ENCODE measurements at places on chromosomes 6 and 20.

GRCh38 chr6:152223636-152224035 is 413.5 kb downstream of the SYNE1 start:
- DNase-seq = no peak

DNA sequence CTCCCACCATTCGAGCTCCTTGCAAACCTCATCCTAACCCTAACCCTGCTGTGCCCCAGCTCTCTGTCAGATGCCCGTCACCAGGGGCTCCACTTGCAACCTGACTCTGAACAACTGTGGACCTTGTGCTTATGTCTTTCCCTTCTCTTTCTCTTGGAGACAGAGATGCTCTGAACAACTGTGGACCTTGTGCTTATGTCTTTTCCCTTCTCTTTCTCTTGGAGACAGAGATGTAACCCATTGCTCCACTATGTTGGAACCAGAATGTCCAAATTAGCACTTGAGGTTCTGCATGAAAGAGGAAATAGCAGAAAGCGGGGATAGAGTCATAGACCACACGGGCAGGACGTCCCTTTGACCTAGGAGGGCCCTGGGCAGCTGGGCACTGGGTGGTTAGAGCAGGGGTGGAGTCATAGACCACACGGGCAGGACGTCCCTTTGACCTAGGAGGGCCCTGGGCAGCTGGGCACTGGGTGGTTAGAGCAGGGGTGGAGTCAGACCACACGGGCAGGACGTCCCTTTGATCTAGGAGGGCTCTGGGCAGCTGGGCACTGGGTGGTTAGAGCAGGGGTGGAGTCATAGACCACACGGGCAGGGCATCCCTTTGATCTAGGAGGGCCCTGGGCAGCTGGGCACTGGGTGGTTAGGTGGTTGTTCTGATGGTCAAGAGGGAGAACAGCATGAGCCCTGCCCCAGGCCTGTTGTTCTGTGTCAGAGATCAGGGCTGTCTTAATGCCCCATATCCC is 22.2 kb downstream of the PCMTD2 start:
- no peak for DNase-seq

GRCh38 chr20:45629496-45630100 is at the start of gene WFDC10A:
Gene WFDC10A (plus strand): TSS chr20:45629739. CDS start chr20:45629814, 75 bp downstream.
- DNase-seq = peak; percentile 3

- DNase-seq = no peak
These were observed 439.3 kb downstream of the TFAP2B start for GRCh38 chr6:51257938-51258337.

DNA sequence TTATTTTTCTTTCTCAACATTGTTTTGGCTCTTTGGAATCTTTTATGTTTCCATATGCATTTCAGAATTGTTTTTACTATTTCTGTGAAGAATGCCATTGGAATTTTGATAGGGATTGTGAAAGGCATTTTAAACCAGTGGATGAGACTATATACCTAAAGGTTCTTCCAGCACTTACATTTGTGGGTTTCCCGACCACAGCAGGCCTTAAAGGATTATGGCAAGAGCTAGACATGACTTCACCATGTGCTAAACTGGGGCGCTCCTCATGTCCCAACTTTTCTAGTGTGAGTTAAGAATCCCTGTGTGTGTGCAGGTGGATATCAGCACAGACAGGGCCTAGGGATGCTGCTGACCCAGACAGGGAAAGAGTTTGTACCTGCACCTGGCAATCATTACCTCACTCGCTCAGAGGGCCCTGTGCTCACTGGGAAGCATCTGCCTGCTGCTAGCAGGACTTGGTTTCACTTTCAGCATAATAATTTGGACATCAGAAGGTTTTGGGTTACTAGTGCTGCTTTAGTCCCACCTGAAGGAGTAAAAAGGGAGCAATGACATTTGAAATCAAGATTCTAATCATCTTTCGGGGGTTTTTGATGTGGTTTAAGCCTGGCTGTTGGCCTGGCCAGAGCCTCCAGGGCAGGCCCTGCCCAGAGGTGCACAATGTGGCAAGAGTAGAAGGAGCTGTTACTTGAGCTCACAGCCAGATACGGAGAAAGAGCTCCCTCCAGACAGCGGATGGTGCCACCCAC is 137.1 kb downstream of the CDC5L start:
- no peak for DNase-seq

DNA sequence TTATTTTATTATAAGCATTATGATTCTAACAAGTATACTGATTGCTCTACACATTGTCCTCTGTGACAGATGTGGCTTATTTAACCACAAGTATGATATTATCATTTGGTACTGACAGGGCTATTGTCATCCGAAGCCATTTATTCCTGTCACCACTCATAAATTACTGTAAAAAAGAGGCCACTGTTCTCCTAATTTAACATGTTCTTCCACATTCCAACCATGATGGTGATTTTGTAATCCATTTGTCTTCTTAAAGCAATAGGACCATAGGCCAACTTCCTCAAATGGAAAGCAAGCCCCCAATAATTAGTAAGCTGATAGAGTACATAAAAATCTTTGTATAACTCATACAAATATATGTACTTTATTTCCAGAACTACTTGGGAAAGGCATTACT is 50.6 kb downstream of the FUT9 start:
- DNase-seq = no peak

- DNase-seq = no peak
These were observed 74.6 kb downstream of the PERP start for GRCh38 chr6:138032571-138032970.

- peak; percentile 32 for DNase-seq
These were observed 24.7 kb upstream of the PYGB start for GRCh38 chr20:25223179-25223661.

- DNase-seq = no peak
These were observed 83.3 kb upstream of the AKIRIN2 start for GRCh38 chr6:87785229-87785862.

- no peak for DNase-seq
These were observed 65.8 kb upstream of the CD93 start for GRCh38 chr20:23151885-23152284.

GRCh38 chr20:40636486-40636885 is 52.5 kb downstream of the MAFB start:
- DNase-seq = no peak

- DNase-seq = no peak
These were observed 158.1 kb upstream of the HCRTR2 start for GRCh38 chr6:55016261-55016660.

GRCh38 chr20:8082989-8083388 is 49.1 kb upstream of the PLCB1 start:
- no peak for DNase-seq

GRCh38 chr20:53312957-53313356 is 280.7 kb downstream of the ZNF217 start:
- DNase-seq = no peak

GRCh38 chr20:5718896-5719595 is 31.2 kb upstream of the SHLD1 start:
- DNase-seq = no peak

- no peak for DNase-seq
These were observed 933 bp downstream of the KLHL31 start for GRCh38 chr6:53664623-53665022.

DNA sequence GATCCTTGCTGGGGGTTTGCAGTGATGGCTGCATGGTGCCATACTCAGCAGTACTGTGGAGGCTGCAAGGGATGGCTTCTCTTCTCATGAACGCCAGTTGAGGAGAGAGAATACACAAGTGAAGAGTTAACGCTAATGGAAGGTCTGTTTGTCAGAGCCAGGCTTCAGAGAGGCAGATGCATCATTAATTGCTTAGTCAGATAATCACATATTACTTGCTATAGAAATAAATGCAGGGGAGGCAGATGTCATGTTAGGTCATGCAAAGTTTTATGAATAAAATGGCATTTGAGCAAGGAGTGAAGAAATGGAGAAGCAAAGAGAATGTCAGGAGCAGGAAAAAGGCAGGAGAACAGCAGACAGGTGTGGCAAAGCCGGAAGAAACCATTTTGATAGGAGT is 51.2 kb downstream of the CDS2 start:
- no peak for DNase-seq

GRCh38 chr6:4378319-4378996 is 243.1 kb upstream of the ECI2 start:
- no peak for DNase-seq

DNA sequence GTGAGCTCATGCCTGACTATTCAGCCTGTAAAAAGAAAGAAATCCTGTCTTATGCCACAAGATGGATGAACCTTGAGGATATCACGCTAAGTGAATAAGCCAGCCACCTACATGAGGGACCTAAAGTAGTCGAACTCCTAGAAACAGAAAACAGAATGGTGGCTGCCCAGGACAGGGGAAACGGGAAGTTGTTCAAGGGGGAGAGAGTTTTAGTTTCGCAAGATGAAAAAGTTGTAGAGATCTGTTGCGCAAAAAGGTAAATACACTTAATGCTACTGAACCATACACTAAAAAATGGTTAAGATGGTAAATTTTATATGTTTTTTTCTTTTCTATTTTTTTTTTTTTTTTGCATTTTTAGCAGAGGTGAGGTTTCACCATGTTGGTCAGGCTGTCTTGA is 74.1 kb upstream of the RALY start:
- DNase-seq = no peak

DNA sequence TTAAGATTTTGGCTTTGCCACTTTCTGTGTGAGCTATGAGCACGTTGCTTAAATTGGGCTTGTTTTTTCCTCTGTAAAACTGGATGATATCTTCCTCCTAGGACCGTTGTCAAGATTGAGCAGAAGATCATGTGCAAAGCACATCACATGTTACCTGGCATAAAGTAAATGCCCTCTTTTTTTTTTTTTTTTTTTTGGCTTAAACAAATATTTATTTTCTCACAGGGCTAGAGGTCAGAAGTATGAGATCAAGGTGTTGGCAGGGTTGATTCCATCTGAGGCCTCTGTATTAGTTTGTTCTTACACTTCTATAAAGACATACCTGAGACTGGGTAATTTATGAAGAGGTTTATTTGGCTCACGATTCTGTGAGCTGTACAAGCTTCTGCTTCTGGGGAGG is 42.7 kb downstream of the TOX2 start:
- no peak for DNase-seq

- DNase-seq = no peak
These were observed 64.5 kb downstream of the ZDHHC14 start for GRCh38 chr6:157445277-157446009.

- DNase-seq = no peak
These were observed 2.9 kb upstream of the RAMACL start for GRCh38 chr6:166589337-166589731.

DNA sequence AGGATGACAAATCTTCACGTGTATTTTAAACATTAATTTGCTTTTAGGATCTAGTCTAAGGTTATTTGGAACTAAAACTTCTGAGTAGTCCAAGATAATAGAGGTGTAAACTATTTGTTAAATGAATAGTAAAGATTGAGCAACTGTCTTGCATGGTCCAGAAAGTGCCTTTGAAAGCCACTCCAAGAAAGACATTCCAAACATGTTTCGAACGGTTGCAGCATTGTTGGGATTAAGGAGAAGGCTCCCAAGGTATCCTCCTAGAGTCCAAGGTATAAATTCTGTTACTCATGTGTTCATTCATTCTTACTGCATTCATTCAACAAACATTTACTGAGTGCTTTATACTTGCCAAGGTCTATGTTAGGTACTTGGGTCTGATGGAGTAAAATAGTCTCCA is 28.8 kb upstream of the MYLK2 start:
- no peak for DNase-seq

- no peak for DNase-seq
These were observed 8.3 kb upstream of the ZBTB2 start for GRCh38 chr6:151399679-151400078.

DNA sequence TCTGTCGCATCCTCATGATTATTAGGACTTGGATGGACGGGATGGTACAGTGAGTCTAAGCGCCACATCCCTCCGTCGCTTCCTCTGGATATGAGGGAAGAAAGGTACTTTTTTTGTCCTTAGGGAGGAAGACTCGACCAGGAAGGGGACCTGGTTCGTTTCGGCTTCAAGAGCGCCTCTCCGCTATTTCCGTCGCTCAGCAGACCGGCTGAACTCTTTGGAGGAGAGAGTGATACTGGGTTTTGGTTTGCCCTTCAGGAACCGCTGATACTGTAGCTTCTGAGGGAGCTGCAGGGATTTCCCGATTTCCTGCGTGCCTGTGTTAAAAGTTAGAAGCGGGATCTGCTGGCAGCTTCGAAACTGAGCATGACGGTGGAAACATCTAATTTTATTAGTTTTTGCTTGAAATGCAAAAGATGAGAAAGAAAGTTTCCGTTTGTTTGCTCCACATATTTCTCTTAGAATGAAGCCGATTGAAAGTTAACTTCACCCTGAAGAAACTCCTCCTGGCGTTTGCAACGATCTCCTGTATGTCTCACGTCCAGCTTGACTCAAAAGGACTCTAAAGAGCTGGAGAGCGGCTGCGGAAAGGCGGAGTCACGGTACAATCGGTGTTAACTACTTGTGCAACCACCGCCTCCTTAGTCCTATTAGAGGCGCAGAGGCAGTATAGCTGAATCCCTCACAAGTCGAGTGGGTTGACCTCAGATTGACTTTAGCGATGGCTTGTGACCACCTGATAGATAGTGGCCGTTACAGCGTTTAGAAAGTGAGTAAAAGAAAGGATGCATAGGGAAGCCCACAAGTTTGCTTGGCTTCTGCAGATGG is 129.4 kb downstream of the TRIM27 start:
- no peak for DNase-seq

- no peak for DNase-seq
These were observed 29.8 kb downstream of the SYNJ2 start for GRCh38 chr6:158011478-158011920.

- DNase-seq = no peak
These were observed 37.6 kb upstream of the ANGPT4 start for GRCh38 chr20:953742-954141.

- no peak for DNase-seq
These were observed 816.7 kb upstream of the FLRT3 start for GRCh38 chr20:15154070-15154469.

Measured in stimulated activated CD4-positive, alpha-beta T cell treated with anti-CD3 and anti-CD28 coated beads, Interleukin-4, amount 100 ng/mL, for 4 hours (primary cell).